ENCODE measurements at places on chromosomes 12 and 14.

- DNase-seq = no peak
These were observed 79.8 kb downstream of the TMEM260 start for GRCh38 chr14:56659378-56659777.

DNA sequence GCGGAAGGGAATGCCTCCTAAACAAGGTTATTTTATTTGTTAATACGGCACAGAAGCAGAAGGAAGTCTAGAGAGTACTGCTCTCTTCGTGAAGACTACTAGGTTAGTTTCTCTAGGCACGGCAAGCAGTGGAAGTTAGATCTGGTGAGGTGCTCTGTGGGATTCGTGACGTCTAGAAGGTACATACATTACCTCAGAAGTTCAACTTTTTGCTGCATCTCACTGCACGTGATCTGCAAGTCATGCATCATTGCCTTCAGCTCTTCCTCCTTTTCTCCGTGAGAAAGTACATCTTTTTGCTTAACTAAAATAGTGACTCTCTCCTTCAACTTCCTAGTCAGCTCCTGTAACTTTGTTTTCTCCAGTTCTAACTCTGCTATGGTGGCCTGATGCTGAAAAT lies 74.7 kb downstream of the NIN start:
- DNase-seq = no peak

DNA sequence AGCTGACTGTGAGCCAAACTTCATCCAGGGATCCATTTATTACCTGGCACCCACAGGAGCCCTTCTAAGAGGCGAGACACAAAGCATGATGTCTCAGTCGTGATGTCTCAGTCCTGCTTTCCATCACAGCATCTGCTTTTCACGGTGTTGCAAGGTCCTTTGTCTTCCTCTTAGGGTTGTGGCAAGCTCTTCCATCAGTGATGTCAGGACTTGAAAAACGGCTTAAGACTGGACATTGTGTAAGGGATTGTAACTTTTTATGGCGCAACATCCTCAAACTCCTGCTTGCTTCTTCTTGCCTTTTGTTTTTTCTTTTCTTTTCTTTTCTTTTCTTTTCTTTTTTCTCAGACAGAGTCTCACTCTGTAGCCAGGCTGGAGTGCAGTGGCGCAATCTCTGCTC lies 586.5 kb upstream of the TMEM132C start:
- DNase-seq = no peak

DNA sequence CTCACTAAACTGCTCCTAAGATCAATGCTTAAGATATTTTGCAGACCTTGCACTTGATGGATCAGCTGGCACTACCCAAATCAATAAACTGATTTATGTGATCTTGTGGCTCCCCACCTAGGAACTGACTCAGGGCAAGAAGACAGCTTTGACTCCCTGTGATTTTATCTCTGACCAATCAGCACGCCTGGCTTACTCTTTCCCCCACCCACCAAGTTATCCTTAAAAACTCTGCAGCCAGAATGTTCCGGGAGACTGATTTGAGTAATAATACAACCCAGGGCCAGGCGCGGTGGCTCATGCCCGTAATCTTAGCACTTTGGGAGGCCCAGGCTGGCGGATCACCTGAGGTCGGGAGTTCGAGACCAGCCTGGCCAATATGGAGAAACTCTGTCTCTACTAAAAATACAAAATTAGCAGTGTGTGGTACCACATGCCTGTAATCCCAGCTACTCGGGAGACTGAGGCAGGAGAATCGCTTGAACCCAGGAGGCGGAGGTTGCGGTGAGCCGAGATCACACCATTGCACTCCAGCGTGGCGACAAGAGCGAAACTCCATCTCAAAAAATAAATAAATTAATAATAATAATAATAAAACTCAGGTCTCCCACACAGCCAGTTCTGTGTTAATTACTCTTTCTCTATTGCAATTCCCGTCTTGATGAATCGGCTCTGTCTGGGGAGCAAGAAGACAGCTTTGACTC lies 12.0 kb downstream of the MORN3 start:
- peak; percentile 46 for DNase-seq

DNA sequence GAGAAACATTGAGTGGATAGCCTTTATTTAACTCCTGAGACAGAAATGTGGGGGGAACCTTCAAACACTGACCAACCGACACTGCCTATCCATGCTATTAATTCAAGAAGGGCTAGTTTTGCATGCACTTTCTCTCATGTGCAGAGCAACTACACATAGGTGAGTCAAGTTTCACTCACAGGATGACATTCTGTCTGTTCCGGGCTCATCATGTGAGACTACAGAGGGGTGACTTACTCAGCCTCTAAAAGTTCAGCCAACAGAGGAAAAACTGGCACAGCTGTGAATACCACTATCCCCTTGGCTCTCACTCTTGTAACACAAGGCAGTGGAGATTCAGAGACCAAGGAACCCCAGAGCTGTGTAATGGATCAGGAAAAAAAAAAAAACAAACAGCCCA lies 13.3 kb downstream of the BEST3 start:
- peak; percentile 6 for DNase-seq

GRCh38 chr12:112796067-112796466 lies 4.5 kb downstream of the RPH3A start:
- no peak for DNase-seq
